ENCODE measurements at places on chromosomes 2 and 18. TPM values are rescaled to one million over a fixed set of nuclear protein-coding genes. Genes with fewer than 3 reads are reported as not detected.

Gene SOX11
- total RNA-seq, result not detected

Gene ALPI
- total RNA-seq, result not detected

Gene SERPINB10
- total RNA-seq, result not detected

Gene MPP4
- total RNA-seq, result 0.14 TPM

Gene ATIC
- 225 TPM for total RNA-seq

Gene OSBPL6
- total RNA-seq, result 6.5 TPM

Gene GALNT14
- 52.7 TPM for total RNA-seq

Gene TEX44
- not detected for total RNA-seq

Gene CYRIA
- total RNA-seq, result 0.26 TPM

Gene PTMA
- total RNA-seq, result 1,602 TPM

Gene CD8B2
- not detected for total RNA-seq

Gene STPG4
- total RNA-seq, result 0.12 TPM

Gene TOGARAM2
- total RNA-seq, result 0.08 TPM

Gene KCNG3
- 0.90 TPM for total RNA-seq

Gene ZBTB7C
- 0.09 TPM for total RNA-seq

Gene RAD51AP2
- total RNA-seq, result not detected

Gene PARD6G
- 3.0 TPM for total RNA-seq

Gene SPP2
- total RNA-seq, result not detected

Gene CLEC4F
- not detected for total RNA-seq

Gene MC5R
- not detected for total RNA-seq

Gene POTEI
- 0.01 TPM for total RNA-seq

Gene PSMA8
- not detected for total RNA-seq

Gene LRATD1
- 0.03 TPM for total RNA-seq

Measured in A549 treated with CpdA at 1 μM for 4 hours (cell line).